Activated CD8-positive, alpha-beta memory T cell treated with anti-CD3 and anti-CD28 coated beads, Interleukin-2, amount 50 U/mL, for 48 hours (primary cell): ENCODE measurements at places on chromosomes 3 and 15.

- DNase-seq, result no peak
Observed at GRCh38 chr3:99760629-99761028, 57.0 kb upstream of the CMSS1 start.

DNA sequence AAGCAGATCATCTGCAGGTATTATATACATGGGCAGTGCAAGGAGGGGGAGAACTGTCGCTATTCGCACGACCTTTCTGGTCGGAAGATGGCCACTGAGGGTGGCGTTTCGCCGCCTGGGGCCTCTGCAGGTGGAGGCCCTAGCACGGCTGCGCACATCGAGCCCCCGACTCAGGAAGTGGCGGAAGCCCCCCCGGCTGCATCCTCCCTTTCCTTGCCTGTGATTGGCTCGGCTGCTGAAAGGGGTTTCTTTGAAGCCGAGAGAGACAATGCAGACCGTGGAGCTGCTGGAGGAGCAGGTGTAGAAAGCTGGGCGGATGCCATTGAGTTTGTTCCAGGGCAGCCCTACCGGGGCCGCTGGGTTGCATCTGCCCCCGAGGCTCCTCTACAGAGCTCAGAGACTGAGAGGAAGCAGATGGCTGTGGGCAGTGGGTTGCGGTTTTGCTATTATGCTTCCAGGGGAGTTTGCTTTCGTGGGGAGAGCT, 639 bp downstream of the MKRN3 start:
- no peak for DNase-seq

DNA sequence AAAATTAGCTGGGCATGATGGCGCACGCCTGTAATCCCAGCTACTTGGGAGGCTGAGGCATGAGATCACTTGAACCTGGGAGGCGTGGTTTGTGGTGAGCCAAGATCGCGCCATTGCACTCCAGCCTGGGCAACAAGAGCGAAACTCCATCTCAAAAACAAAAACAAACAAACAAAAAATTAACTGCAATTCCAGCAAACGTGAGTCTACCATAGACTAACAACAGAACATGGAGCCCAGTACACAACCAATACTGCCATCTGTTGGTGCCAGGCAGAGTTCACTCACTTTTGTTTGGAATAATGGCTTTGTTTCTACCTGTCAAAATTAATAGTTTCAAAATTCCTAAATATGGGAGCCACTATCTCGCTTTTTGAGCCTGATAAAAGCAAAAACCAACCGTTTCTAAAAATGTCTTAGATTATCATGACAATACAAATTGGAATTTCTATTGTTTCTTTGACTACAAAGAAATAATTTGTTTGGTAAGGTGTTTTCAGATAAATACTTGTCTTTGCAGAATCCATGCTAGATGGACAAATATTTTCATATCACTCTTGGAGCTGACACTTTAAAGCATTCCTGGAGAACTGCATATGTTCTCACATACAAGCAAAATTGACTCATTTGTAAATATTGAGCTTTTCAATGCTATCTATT, 45.0 kb downstream of the GPR176 start:
- DNase-seq, result no peak

- no peak for DNase-seq
Observed at GRCh38 chr15:77714023-77714422, 81.3 kb upstream of the LINGO1 start.

DNA sequence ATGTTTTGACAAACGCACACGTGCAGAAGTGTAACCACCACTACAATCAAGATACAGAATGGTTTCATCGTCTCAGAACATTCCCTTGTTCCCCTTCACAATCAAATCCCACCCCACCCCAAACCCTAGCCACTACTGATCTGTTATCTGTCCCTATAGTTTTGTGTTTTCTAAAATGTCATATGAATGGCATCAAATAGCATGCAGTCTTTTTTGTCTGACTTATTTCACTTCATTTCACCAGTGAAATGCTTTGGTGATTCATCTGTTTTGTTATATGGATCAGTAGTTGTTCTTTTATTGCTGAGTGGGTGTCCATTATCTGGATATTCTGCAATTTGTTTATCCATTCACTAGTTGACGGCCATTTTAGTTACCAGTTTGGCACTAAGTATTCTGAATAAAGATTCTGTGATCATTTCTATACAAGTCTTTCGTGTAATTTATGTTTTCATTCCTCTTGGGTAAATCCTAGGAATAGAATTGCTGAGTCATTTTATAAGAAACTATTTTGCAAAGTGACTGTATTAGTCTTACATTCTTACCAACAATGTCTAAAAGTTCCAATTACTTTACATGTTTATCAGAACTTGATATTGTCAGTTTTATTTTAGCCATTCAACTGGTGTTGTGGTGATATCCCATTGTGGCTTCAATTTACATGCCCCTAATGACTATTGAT, 232.8 kb downstream of the CLSTN2 start:
- DNase-seq, result no peak

DNA sequence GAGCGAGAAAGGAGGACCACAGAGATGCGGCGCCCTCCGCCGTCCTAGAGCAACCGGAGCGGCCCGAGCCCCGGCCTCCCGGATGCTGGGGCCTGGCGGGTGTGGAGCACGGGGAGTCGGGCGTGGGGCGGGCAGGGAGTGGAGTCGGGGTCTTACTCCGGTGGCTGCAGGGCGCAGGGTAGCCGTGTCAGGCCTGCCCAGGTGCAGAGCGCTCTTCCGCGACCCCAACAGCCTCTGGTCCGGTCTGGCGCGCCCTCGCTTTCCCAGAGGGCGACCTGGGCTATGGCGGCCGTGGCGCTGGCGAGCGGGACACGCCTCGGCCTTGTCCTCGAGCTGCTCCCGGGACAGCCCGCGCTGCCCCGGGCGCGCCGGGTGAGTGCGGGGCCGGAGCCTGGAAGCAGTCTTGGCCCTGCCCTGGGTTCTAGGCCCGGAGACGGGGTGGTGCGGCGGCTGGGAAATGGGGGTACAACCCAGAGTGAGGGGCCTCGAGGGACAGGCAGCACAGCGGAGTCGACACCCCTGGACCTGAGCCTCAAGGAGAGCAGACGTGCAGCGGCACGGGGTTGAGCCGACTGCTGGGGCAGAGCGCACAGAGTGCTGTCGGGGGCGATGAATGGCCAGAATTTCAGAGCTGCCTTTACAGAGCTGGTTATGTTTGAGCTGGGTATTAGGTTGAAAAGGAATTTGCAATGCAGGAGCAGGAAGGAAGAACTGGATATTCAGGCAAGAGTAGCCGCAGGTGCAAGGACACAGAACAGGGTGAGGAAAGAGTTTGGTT, at the start of gene ZNF662:
Gene ZNF662 (plus strand): TSS at position 73 of the 778 bp plus-strand sequence. CDS start 1,973 bp downstream, outside the sequence.
- peak; percentile 70 for DNase-seq

DNA sequence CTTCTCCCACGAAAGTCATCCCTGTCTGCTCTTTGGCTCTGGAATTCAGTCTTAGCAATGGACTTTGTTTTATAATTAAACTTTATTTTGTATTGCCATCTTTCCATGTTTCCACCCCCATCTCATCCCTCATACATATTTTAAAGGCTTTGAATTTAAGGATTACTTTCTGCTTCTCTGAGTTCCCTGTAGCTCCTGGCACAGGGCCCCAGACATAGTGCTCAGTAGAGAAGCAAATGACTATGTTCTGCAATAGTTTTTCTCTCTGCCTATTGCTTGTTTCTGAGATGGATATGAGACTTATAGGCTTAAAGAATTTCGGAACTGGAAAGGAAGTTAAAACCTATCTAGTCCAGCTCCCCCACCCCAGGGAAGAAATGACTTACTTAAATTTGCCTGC, 197.0 kb downstream of the LPP start:
- DNase-seq, result no peak

GRCh38 chr15:75172284-75172820, 29.3 kb upstream of the C15orf39 start:
- no peak for DNase-seq

GRCh38 chr3:154799800-154800199, 280.3 kb upstream of the MME start:
- DNase-seq, result no peak

DNA sequence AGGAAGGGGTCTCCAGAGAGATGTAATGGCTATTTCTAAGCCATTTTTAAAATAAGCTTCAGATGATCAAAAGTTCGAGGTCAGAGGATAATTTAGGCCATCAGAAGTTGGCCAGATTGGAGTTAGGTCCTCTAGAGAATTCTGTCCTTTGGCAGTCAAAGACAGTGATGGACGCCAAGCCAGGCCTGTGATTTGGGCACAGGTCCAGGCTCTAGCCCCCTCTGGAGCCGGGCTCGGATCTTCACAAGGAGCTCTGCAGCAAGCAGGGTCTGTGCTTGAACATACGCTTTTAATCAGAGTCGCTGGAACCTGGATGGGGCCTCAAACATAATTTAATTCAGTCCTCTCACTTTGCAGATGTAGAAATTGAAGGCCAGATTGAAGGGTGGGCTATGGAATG, 151.4 kb upstream of the BCL6 start:
- DNase-seq, result no peak

- peak; percentile 60 for DNase-seq
Observed at GRCh38 chr3:190491533-190492054, 22.3 kb upstream of the IL1RAP start.

DNA sequence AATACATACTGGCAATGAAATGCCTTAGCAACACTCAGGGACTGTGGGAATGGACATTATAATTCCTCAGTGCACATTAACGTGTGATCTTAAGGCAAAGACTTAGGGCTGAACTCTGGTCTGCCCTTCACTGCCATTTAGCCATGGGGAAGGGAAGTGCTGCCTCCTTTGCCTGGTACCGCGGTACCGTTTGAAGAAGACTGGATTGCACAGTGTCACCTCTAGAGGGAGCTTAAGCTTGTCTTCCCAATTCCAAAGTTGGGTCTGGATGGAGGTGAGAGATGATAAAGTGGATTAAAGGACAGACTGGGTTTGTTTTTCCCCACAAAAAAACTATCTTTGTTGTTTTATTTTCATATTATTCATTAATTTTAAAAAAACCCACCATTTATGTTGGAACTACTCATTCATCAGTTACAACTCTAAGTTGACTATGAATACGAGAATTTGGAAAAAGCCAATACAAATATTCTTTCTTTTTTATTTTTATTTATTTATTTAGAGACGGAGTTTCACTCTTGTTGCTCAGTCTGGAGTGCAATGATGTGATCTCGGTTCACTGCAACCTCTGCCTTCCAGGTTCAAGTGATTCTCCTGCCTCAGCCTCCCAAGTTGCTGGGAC, 60.0 kb upstream of the SYN2 start:
- DNase-seq, result no peak

DNA sequence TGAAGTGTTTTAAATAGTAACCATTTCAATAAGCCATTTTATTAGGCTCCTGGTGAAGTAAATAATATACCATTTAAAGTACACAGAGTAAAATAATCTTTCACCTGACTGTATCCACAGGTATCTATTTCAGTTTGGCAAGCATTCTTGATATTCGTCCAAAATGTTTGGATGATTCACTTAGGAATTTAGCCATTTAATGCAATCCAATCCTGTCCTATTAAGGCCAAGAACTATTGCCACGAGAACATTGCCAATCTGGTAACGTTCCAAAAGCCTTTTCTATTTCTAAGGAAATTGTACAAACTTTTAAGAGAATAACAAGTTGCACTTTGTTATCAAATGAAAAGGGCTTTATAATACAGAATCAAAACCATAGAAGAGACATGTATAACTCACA, 209.8 kb upstream of the THRB start:
- DNase-seq, result no peak

DNA sequence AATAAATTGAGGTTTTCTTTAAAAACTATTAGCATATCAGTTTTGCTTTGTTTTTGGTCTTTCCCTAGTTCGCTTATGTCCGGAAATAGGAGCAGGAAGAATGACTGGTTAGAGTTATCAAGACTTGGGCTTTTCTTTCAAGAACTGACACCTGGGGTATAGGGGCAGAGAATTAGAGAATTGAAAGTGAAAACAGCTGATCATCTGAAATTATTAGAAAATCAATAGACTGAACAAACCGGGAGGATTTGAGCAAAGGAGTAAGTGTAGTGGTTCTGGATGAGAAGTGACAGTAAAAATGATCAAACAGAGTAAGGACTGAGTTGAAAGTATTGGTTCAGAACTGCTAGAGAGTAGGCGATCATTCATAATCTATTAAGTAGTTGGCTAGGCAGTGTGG, 6.0 kb downstream of the MINDY2 start:
- DNase-seq, result no peak
